ENCODE measurements at places on chromosomes 3 and 15. TPM values are rescaled to one million over a fixed set of nuclear protein-coding genes. Genes with fewer than 3 reads are reported as not detected.

WNT7A gene
- polyA plus RNA-seq = not detected

DNA sequence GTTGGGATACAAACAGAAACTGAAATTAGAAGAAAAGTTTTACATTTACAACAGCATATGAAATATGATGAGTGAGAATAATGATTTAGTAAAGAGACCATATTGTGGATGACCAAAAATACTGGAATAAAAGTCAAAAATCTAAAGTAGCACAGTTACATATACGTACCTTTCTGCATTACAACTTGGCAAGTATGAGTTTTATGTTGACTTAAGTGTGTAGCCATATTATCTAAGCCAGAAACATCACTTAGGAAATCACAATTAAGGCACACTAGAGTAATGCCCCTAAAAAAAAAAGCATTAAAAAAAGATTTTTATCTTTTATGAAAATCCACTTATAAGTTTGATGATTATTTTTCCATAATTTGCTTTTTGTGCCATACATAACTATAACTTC lies 79.1 kb downstream of the ZNF280D start:
- no peak for DNase-seq

DNA sequence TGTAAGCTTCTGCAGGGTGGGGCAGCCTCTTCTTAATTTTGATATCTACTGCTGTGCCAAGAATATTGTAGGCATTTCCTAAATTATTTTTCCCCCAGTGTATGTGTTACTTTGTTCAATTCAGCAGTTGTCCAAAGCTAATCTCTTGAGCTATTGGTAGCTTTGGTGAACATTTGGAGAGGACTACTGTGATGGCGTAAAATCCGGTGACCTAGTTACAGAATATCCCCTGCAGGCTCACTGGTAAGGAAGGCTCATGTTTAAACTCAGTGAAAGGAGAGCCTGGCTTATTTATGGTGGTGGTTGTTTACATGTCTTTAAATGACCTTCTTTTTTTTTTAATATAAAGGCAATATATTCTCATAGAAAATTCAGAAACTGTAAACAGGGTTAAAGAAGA lies 105.6 kb downstream of the LPP start:
- DNase-seq = no peak

SLC35G2 gene
- polyA plus RNA-seq = 5.7 TPM

- DNase-seq = no peak
Measured at GRCh38 chr3:99561056-99561455, 77.3 kb upstream of the COL8A1 start.

- peak; percentile 32 for DNase-seq
Measured at GRCh38 chr3:197027151-197027895, 2.3 kb downstream of the MELTF start.

GRCh38 chr15:63181648-63182047 lies 7.8 kb upstream of the RAB8B start:
- DNase-seq = no peak

TMEM207 gene
- not detected for polyA plus RNA-seq

DNA sequence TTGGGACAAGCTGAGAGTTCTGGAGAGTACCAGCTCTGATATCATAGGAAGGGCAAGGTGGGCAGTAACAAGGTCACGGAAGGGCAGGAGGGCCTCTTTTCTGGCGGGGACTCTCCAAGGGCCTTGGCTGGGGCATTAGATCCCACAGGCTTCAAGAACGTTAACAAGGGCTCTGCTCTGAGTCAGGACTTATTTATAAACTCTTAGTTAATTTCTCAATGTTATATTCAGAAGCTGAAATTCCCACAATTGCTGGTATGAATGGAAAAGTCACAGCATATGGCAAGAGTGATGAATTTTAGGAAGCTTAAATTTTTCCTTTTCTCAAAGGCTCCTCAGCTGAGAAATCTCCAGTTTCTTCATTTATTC lies 320.2 kb upstream of the TBC1D5 start:
- no peak for DNase-seq

DNA sequence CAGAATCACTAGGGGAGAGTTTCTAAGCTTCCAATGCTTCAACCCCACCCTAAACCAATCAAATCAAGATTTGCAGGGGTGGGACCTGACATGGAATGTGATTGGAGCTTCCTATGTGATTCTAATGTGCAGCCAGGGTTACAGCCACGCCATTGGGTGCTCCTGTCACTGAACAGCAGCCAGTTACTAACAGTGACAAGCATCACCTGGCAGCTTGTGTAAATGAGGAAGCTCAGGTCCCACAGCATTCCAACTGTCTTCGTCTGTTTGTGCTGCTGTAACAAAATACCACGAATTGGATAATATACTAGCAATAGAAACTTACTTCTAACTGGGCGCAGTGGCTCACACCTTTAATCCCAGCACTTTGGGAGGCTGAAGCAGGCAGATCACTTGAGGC lies 294.9 kb downstream of the SHQ1 start:
- no peak for DNase-seq

GOLGA8H gene
- polyA plus RNA-seq = 0.81 TPM

DNA sequence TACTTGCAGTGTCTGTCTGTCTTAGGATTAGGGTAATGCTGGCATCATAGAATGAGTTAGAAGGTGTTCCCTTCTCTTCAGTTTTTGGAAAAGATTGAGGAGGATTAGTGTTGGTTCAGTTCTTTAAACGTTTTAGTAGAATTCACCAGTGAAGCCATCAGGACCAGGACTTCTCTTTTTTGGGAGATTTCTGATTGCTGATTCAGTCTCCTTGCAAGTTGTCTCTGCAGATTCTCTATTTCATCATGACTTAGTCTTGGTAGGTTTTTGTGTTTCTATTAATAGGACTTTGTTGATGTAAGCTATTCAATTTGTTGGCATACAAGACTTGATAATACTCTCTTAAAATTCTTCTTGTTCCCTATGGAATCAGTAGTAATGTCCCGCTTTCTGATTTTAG lies 48.9 kb downstream of the STT3B start:
- no peak for DNase-seq

GRCh38 chr15:72196409-72197040 lies 1.1 kb downstream of the GRAMD2A start:
- no peak for DNase-seq

- DNase-seq = no peak
Measured at GRCh38 chr15:61275901-61276300, 46.8 kb upstream of the RORA start.

- no peak for DNase-seq
Measured at GRCh38 chr3:128410669-128411573, 55.8 kb downstream of the DNAJB8 start.

DNA sequence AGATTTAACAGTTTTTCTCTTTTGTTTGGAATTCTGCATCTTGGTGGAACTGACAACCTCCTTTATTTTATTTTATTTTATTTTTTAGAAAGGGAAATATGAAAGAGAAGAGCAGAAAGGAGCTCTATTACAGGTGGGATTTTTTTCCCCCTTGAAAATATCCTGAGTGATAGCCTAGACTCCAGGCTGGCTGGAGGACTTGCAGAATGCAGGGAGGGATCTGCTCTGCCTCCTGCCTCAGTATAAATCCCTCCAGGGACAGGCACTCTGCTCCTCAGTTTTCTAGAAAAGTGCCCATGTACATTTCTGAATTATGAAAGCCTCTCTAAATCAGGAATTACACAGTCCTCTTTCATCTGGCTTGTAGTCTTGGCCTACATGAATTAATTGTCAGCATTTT lies 173.7 kb downstream of the TMEM108 start:
- peak; percentile 10 for DNase-seq

DNA sequence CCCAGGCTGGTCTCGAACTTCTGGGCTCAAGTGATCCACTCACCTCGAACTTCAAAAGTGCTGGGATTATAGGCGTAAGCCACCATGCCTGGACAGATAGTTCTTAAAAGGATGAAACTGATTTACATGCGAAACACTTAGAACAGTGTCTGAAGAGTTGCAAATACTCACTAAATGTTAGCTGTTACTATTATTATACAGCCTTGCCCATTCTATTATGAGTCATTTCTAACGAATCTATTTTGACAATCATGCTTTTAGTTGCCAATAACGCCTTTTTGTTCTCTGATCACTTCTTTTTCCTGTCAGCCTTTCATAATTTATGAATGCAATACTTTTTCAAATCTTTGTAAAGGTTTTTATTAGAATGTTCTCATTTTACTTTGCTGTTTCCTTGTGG lies 112.7 kb downstream of the SNRK start:
- no peak for DNase-seq

PAQR5 gene
- 0.32 TPM for polyA plus RNA-seq

CPNE9 gene
- 0.07 TPM for polyA plus RNA-seq

GP5 gene
- 0.07 TPM for polyA plus RNA-seq

DNA sequence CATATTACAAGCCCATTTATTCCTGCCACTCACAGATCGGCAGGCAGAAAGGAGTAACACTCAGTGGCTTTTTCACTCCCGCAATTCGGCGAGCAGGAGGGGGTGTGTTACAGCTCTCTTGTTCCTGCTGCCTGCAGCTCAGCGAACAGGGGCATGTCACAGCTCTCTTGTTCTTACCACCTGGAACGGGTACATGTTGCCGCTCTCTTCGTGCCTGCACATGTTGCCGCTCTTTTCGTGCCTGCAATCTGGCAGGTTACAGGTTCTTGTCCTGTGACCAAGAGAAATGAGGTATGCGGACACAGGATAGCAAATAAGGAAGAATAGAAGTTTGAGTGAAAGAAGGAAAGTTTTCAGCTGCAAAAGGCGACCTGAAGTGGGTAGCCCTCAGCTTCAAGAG lies 761.4 kb downstream of the NAALADL2 start:
- no peak for DNase-seq

HESX1 gene
- polyA plus RNA-seq = 0.63 TPM

GRCh38 chr15:48191574-48192225 lies at the start of gene CTXN2:
TSS of gene CTXN2 (plus strand) at chr15:48191665. CDS start at chr15:48201301, 9,636 bp downstream.
- no peak for DNase-seq

- DNase-seq = no peak
Measured at GRCh38 chr3:98513091-98513511, 9.6 kb downstream of the CLDND1 start.

TRH gene
- not detected for polyA plus RNA-seq

- peak; percentile 69 for DNase-seq
Measured at GRCh38 chr15:73897441-73898261, 24.3 kb downstream of the TBC1D21 start.

DNA sequence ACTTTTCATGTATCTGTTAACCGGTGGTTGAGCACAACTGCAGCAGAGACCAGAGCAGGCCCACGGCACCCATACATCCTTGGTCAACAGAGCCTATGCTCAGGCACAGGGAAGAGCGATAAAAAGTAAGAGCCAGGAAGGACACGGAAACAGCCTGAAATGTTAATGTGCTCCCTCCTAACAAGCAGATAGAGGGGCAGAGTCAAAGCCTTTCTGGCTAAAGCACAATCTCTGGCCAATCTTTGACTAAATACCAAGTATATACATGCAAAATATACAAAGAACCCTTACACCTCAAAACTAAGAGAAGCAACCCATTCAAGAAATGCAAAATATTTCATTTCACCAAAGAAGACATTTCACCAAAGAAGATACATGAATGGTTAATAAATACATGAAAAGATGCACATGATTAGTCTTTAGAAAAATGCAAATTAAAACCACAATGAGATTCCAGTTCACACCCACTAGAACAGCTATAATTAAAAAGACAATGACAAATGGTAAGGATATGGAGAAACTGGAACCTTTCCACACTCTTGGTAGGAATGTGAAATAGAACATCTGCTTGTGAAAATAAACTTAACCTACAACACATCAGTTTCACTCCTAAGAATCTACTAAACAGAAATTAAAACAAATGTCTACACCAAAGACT lies 88.0 kb downstream of the OSBPL10 start:
- no peak for DNase-seq

HERC2 gene
- polyA plus RNA-seq = 46.0 TPM

DNA sequence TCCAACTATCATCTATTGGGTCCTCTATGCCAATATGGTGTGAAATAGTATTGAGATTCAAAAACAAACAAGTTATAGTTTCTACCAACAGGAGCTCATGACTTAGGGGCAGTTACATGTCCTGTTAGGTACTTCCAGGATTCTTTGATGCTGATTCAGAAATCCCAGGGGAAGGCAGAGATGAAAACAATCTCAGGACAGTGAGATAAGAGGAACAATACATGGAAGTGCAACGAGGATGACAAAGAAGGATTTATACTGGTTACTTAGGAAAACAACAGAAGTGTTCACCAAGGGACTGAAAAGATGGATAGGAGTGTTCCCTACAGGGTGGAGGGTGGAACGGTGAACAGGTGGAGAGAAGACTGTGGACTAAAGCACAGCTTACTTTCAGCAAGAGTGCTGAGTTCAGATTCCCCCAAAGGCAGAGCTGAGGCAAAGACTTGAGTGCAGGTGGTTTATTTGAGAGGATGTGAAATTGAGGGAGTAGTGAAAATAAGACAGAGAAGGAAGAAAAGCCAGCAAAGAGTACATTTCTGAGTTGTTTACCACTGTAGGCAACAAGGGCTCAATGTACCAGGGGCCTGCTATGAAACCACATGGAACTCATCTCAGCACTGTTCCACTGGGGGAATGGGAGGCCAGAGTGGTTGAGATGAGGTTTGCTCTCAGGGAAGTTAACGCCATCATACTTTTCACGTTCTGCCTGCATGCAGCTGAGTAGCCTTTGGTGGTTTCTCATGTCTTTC lies 68.1 kb downstream of the TRIM69 start:
- no peak for DNase-seq

ATP2B2 gene
- polyA plus RNA-seq = 0.36 TPM

DNA sequence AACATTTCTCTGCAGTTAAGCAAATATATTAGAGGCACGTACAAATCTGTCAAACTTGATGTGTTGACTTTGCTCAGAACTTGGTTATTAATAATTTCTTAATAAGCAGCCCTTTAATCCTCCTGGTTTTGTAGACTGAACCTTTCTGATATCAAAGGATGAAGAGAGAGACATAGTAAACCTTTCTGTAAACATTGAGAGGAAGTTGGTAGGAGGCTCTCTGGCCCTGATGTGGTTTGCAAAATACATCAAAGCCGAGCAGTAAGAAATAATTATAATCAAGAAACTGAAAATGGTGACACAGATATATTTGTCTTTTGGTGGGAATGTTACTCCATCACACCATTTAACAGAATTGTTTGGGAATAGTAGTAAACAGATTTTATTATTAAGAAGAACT lies 111.9 kb downstream of the OXSM start:
- no peak for DNase-seq

DNA sequence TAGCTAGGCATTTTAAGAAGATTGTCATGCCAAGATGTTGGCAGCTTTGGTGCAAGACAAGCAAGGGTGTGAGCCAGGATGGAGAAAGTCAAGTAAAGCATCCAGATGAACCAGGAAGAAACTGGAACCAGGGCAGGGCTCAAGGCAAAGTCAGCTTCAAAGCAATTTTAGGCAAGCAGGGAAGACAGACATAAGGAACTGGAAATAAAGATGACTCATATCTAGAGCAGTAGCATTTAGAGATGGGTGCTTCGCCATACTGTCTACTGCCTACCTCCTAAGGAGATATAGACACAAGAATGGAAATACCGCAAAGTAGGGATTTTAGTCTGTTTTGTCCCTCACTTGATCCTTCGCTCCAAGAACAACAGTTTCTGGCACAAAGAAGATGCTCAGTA lies 59.9 kb downstream of the RYR3 start:
- DNase-seq = no peak

DNA sequence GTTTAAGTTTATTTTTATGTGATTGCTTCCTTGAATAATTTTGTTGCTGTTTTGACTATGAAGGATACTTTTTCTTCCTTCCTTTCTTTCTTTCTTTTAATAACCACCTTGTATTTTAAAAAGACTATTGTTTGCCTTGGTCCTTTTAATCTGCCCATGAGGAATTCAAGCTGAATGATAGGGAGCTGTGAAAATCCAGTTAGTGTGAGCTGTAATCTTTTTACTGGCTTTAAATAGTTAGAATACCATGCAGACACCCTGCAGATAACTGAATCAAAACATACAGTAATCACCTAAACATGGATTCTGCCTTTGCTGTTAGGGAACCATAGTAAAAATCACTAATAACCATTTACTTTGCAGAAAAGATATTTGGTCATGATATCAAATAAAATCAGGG lies 110.7 kb downstream of the RSRC1 start:
- DNase-seq = no peak

TMC3 gene
- 0.02 TPM for polyA plus RNA-seq

TRPM7 gene
- 11.9 TPM for polyA plus RNA-seq

CEP63 gene
- 34.6 TPM for polyA plus RNA-seq
